ENCODE measurements at places on chromosomes 3 and 15.

- no peak for DNase-seq
Observed at GRCh38 chr3:114318295-114318694, 24.5 kb downstream of the TIGIT start.

DNA sequence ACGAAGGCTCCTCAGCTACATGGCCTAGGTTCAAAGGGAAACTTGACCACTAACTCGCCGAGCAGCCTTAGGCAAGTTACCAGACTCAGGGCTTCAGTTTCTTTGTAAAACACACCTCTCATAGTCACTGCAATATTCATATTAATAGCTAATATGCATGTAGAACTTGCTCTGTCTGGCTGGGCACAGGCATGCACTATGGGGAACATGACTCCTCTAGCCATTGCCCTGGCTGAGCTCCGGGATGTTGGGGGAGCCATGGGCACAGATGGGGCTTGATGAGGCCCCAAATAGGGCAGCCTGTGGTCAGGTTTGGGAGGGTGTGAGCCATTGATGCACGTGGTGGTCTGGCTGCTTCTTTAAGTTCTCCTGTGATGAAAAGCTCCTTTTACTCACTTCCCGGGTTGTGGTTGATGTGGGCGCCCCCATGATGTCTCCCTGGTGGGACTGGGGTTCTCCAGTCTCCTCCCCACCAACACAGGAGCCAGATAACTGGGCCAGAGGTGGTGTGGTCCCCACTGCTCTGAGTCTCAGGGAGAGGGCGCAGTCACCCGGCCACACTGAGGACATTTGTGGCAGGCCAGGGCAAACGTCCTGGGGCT, 29.4 kb upstream of the DUSP7 start:
- DNase-seq: no peak

DNA sequence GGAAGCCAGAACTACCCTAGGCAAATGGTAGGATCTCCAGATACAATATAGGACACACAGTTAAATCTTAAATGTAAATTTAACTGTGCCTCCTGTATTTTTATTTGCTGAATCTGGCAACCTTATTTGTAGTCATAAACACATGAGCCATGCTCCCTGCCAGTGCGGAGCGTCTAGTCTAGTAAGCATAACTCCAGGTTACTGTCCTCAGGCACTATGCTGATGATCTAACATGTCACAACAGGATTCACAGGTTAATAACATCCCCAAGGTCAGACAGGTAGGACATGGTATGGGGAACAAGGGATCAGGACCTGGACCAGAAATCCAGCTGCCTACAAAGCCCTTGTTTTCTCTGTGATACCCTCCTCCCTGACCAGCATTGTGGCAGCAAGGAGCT, 305.1 kb downstream of the CACNA2D3 start:
- DNase-seq: no peak

DNA sequence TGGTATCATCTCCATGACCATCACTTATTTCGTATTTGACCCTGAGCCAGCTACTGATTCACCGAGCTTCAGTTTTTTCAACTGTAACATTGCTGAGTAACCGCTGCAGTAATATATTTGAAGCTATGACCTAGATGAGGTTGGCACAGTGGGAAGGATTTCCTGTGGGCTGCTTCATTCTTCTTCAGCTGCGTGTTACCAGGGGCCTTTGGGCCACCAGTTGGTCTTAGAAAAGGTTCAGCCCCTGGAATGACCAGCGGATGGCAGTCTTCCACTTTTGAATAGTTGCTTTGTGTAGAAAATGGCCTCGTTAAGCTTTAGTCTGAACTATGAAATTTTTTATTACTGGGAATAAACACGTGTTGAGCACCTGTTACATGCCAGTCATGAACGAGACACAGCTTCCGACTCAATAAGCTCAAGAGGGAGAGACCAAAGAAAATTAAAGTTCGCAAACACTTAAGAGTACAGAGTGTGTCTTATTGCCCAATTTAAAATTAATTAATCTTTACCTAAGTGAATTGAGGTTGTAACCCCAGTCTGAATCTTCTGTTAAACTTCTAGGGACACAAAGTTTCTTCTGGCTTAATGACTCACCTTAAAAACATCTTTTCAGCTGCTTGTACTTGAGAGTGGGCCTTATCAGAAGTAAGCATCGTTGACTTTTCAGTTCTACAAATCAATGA, 57.6 kb upstream of the NR2E3 start:
- DNase-seq: peak; percentile 18

DNA sequence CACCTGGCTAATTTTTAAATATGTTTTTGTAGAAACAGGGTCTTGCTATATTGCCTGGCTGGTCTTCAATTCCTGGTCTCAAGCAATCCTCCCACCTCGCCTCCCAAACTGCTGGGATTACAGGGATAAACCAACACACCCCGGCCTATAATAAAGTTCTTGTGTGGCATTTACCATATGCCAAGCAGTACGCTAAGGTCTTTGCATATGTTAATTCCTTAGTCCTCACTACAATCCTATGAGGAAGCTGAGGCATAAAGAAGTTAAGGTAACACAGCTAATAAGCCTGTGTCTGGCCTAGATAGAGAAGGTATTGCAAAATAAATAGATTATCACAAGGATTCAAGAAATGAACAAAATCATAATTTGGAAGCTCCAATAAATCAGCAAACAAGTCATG, 17.6 kb upstream of the SLC4A7 start:
- DNase-seq: no peak

DNA sequence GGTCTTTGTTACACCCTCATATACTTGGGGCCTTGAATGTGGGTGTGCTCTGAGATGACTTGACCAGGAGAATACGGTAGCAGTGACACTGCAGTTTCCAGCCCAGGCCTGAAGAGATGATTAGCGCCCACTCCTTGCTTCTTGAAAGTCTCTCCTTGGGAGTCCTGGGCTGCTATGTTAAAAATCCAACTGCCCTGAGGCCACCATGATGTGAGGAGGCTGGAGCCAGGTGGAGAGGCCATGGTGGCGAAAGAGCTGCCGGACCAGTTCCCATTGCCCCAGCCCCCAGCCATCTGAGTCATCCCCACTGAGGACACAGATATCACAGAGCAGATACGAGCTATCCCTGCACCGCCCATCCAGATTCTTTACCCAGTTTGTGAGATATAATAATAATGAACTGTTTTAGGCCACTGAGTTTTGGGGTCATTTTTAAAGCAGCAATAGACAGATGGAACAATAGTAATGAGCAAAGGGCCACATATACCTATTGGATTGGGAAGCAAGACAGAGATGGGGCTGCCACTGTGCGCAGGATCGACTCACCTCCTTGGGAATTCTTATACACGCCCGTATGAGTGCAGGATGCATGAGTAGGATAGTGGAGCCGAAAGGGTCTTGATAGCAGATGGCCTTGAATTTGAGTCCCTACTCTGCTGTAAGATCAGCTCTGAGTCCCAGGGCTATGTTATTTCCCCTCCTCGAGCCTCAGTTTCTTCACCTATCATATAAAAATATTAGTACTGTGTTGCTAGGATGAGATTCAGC, 12.1 kb upstream of the GATA2 start:
- DNase-seq: no peak
